CD4-positive, alpha-beta memory T cell (primary cell): ENCODE measurements at places on chromosomes 7 and 10. TPM values are rescaled to one million over a fixed set of nuclear protein-coding genes. Genes with fewer than 3 reads are reported as not detected.

DNA sequence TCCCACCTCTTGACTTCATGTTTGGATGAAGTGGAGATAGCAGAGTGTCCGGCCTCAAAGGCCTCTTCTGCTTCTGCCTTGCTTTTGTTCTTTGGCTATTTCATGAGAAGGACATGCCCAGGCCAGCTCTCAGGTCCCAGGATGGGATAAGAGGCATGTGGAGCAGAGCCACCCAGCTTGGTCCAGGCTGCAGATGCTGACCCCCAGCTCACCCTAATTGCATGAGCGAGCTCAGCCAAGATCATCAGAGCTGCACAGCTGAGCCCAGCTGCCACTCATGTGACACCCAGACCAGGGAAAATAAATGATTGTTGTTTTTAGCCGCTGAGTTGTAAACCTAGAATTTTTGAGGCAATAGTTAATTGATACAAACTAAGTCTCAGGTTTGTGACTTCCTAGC, 230.0 kb downstream of the PHF14 start:
- DNase-seq = no peak

DNA sequence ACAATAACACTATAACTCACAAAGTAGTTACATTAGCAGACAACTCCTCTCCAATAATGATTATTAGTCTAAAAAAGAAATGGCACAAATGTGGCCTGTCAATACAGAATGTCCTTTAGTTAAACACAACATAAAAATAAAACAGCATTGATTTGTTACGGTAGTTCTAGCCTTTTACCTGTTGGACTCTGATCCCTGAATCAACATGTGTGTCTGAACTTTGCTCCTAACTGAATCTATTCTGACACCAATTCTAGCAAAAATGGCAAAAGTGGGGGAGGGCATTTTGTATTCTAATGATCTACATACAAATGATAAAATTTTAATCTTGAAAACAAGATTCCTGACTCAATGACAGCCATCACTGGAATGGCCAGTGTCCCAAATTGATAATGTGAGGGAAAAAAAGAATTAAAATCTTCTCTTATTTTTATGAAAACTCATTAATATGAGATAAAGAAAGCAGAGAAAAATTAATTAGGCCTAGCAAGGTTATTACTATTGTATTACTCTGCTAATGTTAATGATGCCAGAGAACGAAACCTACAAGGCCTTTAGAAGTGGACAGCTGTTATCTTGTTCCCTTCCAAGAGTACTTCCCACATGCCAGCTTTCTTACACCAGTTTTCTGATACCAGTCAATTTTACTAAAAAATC, 30.2 kb downstream of the FRA10AC1 start:
- no peak for DNase-seq

- no peak for DNase-seq
Observed at GRCh38 chr7:154986200-154986945, 16.6 kb downstream of the PAXIP1 start.

DNA sequence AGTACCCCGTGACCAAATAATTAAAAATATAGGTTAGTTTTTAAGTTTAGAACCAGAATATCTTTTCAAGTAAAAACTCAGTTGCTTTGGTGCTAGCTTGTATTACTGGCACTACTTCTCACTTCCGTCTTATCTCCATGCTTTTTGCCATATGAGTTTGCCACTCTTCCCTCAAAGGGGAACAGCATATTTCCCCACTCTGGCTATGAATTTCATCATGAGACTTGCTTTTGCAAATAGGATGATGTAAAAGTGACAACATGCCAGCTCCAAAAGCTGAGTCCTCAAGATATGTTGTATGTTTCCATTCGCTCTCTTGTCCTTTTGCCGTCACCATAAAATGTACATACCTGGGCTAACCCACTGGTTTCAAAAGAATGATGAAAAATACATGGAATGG, 178.1 kb upstream of the SEMA3A start:
- no peak for DNase-seq

GRCh38 chr7:8536431-8536830, 103.0 kb downstream of the NXPH1 start:
- no peak for DNase-seq

- no peak for DNase-seq
Observed at GRCh38 chr10:31041011-31041410, 9.3 kb upstream of the ZNF438 start.

DNA sequence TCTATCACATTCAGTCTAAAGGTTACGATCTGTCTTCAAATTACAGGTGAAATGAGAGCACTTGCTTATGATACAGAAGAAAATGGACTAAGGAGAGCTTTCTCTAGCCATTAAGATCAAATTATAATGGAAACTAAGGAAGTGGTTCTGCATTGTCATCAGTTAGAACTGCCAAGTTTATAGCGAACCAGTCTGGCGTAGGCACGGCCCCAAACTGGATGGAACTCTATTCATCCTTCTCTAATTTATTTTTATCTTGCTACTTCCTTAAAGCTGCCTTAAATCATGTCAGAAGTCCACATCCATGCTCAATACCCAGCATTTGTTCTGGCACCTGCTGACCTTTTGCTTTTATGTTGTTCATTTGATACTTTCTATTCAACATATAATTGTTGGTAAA, 63.7 kb upstream of the APBB1IP start:
- DNase-seq = no peak

- no peak for DNase-seq
Observed at GRCh38 chr7:131529179-131529578, 27.2 kb downstream of the PODXL start.

- DNase-seq = no peak
Observed at GRCh38 chr10:114173603-114173920, 441 bp downstream of the CCDC186 start.

DNA sequence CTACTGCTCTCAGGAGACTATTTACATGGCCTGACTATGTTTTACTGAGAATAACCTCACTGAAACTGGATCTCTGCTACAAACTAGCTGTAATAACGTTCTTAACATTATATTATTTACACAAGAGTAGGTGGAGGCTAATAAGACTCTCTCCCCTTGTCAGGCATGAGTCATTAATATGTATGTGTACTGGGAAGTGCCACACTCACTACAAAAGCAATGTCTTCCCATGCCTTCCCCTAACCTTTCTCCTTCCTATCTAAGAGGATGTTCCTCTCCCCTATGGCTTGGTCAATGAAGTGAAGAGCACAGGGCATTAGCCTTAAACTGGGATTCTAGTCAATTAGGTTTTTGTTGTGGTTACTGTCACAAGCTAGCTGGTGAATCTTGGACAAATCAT, 147.9 kb downstream of the DGKB start:
- no peak for DNase-seq

DNA sequence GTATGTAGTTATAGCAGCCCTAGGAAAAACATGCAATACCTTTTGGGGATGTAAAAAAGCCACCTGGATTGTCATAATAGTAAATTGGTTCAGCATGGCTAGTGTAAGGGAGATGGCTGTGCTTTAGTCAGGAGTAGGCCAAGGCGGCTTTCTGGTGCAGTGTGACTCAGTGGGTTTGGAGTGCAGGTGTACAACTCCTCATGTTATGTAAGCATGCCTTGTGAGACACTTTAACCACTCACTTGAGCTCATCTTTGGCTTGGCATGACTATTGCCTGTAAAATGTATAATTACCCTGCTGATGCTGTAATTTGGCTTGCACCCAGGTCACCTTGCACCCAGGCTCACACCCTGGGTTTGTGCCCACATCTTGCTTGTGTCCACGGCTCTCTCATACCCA, 239.2 kb upstream of the GLI3 start:
- DNase-seq = no peak

GRCh38 chr7:139293534-139293933, 47.6 kb upstream of the FMC1 start:
- DNase-seq = no peak

DNA sequence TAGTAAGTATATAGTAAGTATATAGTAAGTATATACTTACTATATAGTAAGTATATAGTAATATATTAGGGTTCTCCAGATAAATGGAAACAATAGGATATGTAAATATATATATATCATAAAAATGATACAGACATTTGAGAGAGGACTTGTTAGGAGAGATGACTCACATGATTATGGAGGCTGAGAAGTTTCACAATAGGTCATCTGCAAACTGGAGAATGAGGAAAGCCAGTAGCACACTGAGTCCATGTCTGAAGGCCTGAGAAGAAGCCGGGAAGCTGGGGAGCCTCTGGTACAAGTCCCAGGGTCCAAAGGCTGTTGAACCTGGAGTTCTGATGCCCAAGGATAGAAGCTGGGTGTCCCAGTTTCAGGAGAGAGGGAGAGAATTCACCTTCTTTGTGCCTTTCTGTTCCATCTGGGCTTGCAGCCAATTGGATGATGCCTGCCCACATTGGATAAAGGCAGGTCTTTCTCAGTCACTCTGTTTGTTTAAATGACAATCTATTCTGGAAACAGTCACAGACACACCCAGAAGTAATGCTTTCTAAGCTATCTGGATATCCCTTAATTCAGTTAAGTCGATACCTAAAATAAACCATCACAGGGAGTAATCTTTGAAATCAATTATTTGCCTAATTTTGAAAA, 205.5 kb upstream of the CDC14C start:
- DNase-seq = no peak

DNA sequence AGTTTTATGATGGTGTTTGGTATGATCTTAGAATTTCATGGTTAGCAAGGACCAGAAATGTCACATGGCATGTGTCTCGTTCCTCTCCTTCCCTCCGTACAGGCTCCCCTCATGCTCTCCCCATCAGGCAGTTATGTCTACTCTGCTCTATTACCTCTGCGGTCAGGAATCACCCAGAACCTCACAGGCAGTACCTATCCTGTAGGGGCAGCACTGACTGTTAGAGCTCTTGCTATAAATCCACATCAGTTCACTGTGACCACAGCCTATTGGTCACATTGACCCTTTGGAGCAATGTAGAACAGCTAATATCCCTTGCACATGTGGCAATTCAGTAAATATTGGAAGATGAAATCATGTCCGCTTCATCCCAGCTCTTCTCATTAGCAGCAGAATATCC, 151.8 kb downstream of the WNT2 start:
- no peak for DNase-seq

DNA sequence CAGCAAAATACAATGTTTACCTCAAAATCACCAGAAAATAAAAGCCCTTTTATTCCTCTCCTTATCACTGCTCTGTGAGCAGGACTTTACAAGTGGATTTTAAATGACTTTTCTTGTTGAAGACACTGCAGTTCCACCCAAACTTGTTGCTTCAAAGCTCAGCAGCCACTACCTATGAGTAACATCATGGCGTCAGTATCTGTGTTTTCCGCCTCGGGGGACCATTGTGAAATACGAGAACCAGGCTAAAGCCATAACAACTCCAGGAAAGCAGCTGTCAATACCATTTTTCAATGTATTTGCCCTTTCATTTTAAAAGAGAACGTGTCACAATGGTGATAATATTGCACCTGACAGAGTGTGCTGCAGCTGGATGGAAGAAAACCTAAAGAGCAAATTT, 284.0 kb upstream of the RNF32 start:
- no peak for DNase-seq

GRCh38 chr7:111364413-111364812, 197.9 kb downstream of the IMMP2L start:
- DNase-seq = no peak

CUTC gene
- 29.8 TPM for total RNA-seq

UNC5B gene
- total RNA-seq = not detected

TAX1BP1 gene
- 111 TPM for total RNA-seq

CCL24 gene
- total RNA-seq = not detected

IQUB gene
- total RNA-seq = 0.49 TPM

TSPAN15 gene
- total RNA-seq = 2.4 TPM

SND1 gene
- 223 TPM for total RNA-seq

IL15RA gene
- 11.1 TPM for total RNA-seq
